Neural crest cell (in vitro differentiated cells): ENCODE measurements at places on chromosomes 11 and 22.

- DNase-seq: no peak
These were observed 596.2 kb downstream of the BUD13 start for GRCh38 chr11:116176484-116177005.

DNA sequence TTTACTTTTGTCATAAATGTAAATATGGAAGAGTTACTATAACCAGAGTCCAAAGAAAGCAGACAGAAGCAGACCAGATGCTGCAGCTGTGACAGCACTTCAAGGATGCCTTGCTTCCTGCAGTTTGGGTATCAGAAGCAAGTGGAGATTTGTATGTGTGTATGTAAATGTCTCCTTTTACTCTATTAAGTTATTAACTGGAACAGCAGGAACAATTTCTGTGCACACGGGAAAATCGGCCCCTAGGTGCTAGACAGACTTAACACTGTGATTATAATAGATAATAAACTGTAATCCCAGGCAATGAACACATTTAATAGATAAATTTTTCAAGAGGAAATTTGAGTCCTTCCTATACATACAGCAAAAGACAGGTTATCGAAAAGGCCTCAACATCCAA is 178.6 kb upstream of the PITPNB start:
- no peak for DNase-seq

DNA sequence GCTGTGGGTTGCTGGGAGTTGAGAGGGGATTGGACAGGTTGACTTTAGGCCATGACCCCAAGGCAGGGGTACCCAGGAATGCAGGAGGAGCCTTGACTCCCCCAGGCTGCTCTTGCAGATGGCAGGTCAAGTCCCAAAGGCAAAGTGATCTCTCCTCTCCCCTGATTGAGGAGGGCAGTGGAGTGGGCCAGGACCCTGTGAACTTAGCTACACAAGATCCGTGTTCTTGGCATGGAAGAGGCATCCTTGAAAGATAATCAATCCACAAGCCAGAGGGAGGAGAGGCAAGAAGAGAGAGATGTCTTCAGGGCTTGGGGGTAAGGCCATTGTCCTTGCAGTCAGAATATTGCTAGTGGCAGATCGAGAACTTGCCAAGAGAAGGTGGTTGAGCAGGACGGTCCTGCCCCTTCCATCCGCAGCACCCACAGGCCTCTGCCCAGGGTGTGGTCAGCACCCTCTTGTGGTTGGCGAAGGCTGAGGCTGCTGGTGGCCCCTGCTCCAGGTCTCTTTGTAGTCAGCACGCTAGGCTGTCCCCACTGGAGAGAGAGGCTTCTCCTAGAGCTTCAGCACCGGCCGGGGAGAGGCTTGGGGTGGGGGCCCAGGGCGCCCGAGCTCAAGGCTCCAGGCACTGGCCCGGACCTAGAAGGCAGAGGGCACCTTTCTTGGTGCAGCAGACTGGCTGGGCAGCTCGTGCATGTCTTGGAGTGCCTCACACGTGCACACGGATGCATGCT is 45.4 kb downstream of the KCNC1 start:
- no peak for DNase-seq

DNA sequence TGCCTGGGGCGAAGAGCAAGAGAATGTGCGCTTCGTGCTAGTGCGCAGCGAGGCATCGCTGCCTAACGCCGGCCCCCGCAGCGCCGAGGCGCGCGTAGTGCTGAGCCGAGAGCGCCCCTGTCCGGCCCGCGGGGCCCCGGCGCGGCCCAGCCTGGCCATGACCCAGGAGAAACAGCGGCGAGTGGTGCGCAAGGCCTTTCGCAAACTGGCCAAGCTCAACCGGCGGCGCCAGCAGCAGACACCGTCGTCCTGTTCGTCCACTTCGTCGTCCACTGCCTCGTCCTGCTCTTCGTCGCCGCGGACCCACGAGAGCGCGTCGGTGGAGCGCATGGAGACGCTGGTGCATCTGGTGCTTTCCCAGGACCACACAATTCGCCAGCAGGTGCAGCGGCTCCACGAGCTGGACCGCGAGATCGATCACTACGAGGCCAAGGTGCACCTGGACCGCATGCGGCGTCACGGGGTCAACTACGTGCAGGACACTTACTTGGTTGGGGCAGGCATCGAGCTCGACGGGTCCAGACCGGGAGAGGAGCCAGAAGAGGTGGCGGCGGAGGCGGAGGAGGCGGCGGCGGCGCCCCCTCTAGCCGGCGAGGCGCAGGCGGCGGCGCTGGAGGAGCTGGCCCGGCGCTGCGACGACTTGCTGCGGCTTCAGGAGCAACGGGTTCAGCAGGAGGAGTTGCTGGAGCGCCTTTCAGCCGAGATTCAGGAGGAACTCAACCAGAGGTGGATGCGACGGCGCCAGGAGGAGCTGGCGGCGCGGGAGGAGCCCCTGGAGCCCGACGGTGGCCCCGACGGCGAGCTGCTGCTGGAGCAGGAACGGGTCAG is 1.0 kb downstream of the RASSF10 start:
- DNase-seq: peak; percentile 37

DNA sequence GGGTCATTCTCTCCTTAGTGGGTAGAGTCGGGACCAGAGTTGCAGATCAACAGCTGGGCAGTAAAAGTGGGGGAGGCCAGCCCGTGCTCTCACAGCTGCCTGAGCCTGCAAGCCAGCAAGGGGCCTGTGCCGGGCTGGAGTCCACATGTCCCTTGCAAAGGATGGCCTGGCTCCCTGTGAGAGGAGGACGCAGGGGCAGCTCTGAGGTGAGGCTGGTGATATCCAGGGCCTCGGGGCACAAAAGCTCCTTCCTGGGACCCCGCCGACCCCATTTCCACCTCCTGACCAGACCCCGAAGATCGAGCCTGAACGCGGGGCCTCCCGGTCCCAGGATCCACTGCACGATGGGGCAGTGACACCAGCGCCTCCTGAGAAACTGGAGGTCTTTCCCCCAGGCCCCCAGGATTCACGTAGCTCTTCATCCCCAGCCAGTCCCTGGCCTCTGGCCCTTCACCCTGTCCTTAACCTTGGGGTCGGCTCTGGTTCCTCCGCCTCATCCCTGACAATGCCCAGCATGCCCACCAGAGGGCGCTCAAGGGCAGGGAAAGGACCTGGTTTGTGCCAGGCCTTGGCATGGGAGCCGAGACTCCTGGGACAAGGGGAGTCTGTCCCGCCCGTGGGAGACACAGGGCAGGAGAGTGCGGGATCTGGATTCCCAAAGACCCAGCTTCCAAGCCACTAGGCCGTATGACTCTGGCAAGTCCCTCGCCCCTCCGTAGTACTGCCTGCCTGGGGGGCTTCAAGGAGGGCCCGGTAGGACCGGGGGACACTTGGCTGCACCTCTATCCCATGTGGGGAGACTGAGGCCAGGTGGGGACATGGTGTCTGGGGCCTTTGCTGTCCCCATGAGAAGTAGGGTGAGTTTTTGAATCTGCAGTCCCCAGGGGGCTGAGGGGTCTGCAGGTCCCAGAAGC is 17.8 kb upstream of the WNT7B start:
- DNase-seq: peak; percentile 99

GRCh38 chr22:19904174-19904856 is 37.3 kb upstream of the COMT start:
- DNase-seq: no peak

DNA sequence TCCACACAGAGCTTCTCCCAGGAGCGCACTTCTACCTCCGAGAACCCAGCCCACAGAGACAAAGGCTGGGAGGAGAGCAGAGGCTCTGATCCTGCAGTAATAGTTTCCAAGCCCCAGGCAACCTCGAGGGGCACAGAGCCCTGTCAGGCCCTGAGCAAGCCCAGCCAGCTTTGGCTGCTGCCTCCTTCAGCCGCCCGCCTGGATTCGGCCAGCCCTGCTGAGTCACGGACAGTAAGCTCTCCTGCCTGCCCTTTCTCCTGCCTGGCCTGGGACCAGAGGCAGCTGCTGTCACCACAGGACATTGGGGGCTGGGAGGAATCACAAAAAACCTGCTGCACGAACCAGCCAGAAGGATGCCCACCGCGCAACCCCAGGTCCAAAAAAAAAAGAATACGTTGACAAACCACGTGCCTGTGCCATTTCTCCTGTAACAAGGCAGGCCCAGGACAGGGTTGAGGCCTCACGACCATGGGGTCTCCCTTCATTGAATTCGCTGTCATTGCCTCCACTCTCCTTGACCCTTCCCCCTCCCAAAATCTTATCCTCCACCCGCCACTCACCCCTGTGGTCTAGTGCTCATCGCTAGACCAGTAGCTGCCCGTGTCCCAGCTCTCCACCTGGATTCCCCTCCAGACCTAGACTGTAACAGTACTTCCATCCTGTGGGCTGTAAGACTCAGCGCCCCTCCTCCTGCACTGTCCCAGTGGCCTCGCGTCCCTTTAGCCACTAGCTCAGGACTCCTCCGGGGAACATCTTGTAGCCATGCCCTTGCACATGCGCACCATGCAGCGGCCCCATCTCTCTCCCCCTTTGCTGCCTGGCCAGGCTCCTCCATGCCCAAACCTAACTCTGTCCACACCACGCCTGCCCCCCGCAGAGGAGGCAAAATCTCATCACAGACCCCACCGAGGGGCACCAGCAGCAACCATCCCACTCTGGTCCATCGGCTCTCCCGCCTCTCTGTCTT is 7.4 kb upstream of the SLC22A12 start:
- DNase-seq: no peak

DNA sequence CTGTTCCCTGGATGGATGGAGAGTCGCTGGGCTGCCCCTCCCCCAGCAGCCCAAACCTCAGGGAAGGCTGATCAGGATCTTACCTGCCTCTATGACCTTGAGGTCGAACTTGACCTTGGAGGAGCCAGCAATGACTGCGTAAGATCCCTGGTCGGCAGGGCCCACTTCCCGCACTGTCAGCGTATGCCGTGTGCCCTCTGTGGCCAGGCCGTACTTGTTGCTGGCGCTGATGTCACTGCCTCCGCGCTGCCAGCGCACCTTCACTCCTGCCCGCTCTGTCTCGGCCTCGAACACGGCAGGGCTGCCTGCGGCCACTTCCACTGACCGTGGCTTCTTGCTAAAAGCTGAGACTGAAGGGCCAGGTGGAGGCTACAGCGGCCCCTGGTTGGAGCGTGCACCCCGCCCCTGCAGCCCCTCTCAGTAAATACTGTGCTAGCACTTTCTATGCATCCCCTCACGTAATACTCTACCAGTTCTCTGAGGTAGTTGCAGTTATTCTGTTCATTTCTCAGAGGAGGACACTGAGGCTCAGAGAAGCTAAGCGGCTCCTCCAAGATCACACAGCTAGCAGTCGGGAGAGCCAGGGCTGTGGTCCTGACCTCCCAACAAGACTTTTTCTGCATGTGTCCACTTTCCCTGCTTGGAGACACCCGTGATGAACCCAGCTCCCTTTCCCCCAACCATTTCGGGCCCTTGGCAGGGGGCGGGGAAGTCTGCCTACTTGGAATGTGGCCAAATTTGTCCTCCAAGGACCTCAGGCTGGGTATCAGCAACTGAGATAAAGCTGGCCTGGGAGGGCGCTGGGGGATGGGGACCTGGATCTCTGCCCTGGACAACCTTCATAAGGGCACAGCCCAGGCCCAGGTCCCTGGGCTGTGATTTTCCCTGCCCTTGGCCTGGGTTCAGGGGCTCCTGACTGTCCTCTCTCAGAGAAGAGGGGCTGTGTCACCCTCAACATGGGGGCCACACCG is 1.1 kb downstream of the MYBPC3 start:
- DNase-seq: no peak

GRCh38 chr11:2271327-2272227 is 1.2 kb upstream of the ASCL2 start:
- no peak for DNase-seq

DNA sequence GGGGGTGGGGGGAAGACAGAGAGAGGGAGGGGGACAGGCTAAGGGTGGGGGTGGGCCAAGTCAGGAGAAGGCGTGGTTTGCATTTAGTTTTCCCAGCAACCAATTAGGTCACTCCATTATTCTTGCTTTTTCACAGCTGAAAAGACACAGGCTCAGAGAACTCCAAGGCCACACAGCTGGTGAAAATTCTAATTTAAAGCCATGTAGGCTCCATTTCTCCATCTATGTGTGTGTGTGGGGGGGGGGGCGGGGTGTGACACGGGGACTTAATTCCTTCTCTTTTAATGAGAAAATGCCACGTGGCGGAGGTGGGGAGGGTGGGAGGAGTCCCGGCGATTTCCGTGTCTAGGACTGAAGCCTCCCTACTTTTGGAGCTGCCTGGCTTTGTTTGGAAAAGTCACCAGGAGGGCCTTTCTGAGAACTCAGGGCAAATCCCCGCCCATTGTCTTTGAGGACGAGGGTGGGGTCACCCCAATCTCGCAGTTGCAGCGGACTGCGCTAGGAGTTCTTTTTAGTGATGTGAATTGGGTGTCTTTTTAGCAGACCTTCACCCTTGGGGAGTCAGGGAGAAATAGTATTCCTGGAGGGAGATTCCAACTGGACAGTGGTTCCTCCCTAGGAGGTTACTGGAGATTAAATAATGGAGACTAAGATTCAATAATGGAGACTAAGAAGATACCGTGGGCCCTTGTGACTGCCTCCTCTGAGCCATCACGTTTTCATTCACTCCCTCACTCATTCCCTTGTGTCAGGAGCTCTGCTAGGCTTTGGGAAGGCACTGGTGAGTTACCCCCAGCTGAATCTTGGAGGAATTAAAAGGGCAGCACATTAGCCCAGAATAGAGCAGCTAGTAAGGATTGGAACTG is 36.4 kb upstream of the PTPRJ start:
- DNase-seq: no peak

DNA sequence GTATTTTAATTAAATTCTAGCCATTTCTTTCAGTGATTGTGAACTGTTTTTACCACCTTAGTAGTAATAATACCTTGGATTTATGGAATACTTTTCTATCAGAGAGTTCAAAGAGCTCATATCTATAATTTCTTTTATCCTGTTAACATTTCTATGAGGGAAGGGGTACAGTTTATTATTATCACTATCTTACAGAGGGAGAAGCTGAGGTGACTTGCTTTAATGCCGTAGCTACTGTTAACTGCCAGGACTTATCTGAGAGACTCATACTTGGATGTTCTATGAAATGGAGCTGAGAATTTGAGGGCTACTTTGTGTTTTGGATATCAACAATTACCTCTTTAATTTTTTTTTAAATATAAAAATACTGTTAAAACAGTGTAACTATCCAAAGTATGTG is 3.3 kb downstream of the REXO2 start:
- no peak for DNase-seq

GRCh38 chr11:17395554-17395961 is 7.1 kb upstream of the KCNJ11 start:
- no peak for DNase-seq

DNA sequence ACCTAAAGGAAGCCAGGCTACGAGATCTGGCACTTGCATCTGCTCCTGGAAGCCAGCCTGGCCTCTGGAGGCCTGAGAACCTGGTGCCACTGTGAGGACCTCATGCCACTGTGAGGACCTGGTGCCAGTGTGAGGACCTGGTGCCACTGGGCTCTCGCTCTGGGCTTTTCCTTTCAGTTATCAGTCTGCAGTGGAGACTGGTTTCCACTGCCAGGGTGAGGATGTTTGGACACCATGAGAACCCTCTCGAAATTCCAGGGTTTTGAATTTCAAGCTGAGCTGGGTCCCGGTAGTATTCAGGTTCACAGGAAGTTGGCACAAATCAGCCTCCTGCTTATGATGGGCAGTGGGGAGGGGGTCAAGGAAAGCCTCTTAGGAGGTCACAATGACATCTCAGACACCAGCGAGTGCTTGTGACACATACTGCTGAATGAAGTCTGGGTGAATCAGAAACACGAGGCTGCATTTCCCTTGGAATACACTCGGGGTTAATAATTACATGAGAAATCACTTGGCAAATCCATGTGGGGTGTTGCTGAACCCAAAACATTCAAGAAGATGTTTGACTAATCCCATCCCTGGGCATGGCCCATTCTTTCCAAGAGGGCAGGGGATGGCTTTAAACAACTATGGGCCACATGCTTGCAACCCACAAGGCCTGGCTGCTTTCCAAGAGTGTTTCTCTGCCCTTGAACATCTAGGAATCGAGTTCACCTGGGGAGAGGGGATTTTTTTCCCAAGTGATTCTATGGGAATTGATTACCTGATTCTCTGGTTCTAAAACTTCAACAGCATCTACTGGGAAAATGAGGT is 60.2 kb downstream of the LINC01488 start:
- DNase-seq: no peak

- no peak for DNase-seq
These were observed 23.3 kb upstream of the RRM1 start for GRCh38 chr11:4071325-4071724.
